ENCODE measurements at places on chromosomes 7 and 10. TPM values are rescaled to one million over a fixed set of nuclear protein-coding genes. Genes with fewer than 3 reads are reported as not detected.

- peak; percentile 84 for DNase-seq
These were observed 115.8 kb upstream of the CARD11 start for GRCh38 chr7:3159445-3159844.

LAMB4 gene
- 5.4 TPM for polyA plus RNA-seq

GDF10 gene
- not detected for polyA plus RNA-seq

DNA sequence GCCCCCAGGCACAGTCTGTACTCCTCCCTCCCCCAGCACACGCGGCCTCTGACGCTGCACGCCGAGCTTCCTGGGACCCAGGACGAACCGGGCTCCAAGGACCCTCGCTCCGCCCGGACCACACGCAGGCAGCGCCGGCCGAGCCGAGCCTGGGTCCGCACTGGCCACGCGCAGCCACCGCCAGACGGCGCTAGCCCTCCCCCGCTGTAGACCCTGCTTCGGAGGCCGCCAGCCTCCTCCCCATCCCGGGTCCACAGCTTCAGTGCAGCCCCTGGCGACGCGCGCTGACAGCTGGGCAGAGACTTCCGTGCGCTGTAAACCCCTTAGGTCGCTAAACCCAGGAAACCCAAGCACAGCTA is 936 bp upstream of the TCERG1L start:
- peak; percentile 74 for DNase-seq

DNA sequence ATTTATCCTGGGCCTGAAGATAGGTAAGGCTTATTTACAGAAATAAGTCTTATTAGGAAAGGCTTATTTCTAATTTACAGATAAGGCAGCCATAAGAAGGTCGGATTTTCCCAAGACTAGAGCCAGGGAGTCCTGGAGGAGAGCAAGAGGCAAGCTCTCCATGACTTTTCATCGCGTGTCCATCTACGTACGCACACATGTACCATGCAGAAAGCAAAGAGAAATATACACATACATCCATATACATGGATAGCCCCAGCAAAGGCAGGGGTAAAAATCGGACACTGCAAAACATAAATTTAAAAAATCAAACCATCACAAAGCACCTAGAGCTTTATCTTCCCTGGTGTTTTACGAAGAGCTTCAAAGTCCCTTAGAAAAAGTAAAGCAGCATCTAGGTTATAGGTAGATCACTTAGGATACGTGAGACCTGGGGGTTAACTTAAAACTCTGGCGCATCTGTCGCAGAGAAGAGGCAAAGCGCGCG is 25.8 kb upstream of the ZRANB1 start:
- DNase-seq = no peak

ASB4 gene
- 0.09 TPM for polyA plus RNA-seq

NKX2-3 gene
- not detected for polyA plus RNA-seq

- no peak for DNase-seq
These were observed 114.2 kb downstream of the C10orf105 start for GRCh38 chr10:71605263-71605962.

FXYD4 gene
- 392 TPM for polyA plus RNA-seq

GRCh38 chr10:123655751-123656150 is 10.4 kb upstream of the GPR26 start:
- DNase-seq = no peak

GRCh38 chr10:44301781-44302355 is 83.0 kb downstream of the CXCL12 start:
- DNase-seq = no peak

ZNF138 gene
- 6.3 TPM for polyA plus RNA-seq

ADRA2A gene
- polyA plus RNA-seq = 1.2 TPM

DNA sequence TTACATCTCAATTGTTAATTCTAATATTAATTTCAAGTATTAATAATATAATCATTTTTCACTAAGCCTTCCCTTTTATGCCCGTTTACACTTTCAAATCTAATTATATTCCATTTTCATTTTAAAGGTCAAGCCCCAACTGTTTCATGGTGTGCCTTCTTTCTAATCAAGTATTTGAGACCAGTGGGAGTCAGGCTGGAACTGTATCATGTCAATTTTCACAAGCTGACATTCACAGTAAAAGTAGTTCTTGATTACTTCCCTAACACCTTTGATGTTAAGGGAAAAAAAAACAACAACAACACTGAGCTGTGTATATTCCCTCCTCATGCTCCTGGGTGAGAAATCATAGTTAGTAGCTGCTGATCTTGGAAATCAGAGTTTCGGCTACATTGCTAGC is 38.1 kb downstream of the SFTPD start:
- DNase-seq = no peak

CHST3 gene
- polyA plus RNA-seq = 9.1 TPM

ZNF438 gene
- polyA plus RNA-seq = 5.9 TPM

DNA sequence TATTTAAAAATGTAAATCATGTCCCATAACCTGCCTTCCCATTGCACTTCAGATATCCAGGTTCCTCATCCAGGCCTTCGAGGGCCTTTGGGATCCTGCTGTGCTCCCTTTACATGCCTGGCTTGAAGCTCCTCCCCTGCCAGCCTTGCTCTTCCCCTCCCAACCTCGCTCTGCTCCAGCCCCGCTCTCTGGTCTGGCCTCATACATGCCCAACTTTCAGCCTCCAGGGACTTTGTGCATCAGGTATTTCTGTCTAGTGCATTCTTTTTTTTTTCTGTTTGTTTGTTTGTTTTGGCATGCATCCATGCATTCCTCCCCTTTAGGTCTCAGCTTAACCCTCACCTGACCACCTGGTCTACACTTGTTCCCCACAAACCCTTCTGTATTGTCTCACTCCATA is 160.3 kb downstream of the SNX10 start:
- DNase-seq = no peak

DNA sequence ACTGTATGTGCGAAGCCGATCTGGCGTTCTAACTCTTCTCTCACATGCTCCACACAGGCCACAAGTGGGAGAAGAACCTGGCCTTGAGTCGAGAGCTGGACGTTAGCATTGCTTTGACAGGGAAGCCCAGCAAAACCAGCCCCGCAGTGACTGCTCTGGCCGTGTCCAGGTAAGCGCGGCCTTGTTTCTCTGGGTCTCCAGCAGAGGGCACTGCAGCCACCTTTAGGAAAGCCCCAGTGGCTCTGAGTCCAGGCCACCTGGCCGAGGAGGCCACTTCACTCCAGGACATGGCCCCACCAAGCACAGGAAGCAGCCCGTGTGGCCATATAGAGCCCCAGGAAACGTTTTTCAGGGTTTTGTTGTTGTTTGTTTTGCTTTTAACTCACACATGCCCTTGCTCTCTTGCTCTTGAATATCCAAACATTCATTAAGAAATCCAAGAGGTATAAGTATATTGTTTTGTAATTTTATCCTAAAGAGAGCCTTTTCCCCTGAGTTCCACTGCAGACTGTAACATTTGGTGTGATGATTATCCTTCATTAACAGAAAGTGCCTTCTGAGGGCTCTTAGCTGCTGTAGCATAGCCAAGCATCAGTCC is 41.8 kb upstream of the LRRC18 start:
- DNase-seq = no peak

- DNase-seq = peak; percentile 86
These were observed 55.2 kb upstream of the GSDME start for GRCh38 chr7:24812305-24812945.

DNA sequence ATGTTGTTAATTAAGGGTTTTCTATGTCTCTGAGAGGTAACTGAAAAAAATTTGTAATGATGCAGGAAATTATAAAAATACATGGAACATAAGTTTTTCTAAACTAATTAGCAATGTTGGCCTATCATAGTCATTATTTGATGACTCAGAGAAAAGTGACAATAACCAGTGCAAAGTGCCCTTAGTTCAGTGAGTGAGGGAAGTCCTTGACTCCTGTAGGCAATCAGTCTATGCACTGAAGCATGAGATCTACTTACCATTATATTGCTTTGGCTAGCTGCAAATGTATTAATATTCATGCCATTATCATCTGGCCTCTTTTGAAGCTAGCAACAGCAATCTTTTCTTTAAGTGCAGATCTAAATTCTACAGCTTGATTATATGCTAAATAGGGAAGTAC is 40.6 kb downstream of the CCDC172 start:
- DNase-seq = no peak

ELOVL3 gene
- not detected for polyA plus RNA-seq

- no peak for DNase-seq
These were observed 27.5 kb upstream of the WAC start for GRCh38 chr10:28505359-28505959.

GRCh38 chr7:99129536-99129935 is 14.4 kb downstream of the SMURF1 start:
- DNase-seq = no peak

- no peak for DNase-seq
These were observed 259.1 kb downstream of the KLF6 start for GRCh38 chr10:3525832-3526449.

GRCh38 chr7:38306171-38306570 is 32.7 kb upstream of the TARP start:
- DNase-seq = peak; percentile 77

GPR146 gene
- 7.6 TPM for polyA plus RNA-seq

LIPK gene
- not detected for polyA plus RNA-seq

ZNF518A gene
- 4.8 TPM for polyA plus RNA-seq

DNA sequence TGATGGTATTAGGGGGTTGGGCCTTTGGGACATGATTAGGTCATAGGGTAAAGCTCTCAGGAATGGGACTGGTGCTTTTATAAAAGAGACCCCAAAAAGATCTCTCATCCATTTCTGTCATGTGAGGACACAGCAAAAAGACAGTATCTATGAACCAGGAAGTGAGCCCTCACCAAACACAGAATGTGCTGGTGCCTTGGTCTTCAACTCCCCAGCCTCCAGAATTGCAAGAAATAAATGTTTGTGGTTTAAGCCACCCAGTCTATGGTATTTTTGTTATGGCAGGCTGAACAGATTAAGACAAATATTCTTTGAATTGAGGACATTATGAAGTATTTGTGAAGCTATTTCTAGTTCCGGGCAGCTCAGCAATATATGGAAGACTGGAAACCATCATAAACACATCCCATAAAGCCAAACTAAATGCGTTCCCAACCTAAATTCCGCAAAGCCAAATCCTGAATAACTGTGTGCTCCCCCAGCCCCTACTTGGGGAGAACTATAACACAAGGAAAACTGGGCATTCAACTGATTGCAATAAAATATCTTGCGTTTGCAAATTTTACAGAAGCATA is 153.7 kb downstream of the GALNT17 start:
- no peak for DNase-seq

- DNase-seq = no peak
These were observed 60.7 kb downstream of the SMURF1 start for GRCh38 chr7:99083068-99083651.

ABHD11 gene
- polyA plus RNA-seq = 55.3 TPM

HHEX gene
- 3.1 TPM for polyA plus RNA-seq

DNA sequence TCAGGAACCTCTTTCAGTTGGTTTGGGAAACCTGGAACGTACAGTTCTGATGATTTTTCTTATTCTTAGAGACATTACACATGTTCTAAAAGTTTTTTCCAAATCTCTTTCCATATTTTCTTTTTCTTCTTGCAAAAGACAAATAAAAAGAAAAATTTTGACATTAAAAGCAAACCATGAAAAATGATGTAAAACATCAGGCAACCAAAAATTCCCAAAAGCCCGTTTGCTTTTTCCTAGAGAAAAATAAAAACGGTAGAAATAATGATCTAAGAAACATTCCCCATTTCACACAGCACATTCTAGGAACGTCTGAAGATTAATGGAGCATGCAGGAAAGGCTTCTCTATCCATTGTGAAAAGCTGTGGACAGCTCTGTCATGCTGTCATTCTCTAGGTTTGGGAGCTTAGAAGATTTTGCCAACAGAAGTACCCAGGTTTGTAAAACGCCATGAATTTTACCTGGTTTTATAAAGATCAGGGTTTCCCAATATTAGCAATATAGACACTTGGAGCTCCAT is 11.2 kb upstream of the PRTFDC1 start:
- DNase-seq = no peak

TUBAL3 gene
- 10.8 TPM for polyA plus RNA-seq

DNA sequence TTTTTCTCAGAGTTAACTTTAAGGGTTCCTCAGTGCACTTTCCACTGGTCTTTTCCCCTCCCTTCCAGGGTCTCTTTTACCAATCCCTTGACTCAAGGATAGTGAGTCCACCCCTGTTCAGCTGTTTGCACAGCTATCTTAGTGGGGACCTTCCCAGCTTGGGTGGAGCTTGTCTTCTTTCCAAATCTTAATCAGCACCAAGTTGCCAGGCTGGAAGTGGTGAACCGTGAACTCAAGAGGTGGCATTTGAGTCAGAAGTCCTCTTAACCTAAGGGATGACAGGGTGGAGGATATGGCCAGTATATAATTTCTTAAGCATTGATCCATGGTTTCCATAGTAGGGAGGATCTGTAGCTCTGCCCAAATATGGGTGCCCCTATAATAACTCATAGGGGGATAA is 25.0 kb downstream of the MAPK8 start:
- no peak for DNase-seq

HEPACAM2 gene
- 15.1 TPM for polyA plus RNA-seq

Measured in kidney (tissue), 22 donors.